ENCODE measurements at places on chromosomes 7 and 10.

GRCh38 chr10:100928039-100928438 is 15.3 kb downstream of the SLF2 start:
- no peak for DNase-seq

DNA sequence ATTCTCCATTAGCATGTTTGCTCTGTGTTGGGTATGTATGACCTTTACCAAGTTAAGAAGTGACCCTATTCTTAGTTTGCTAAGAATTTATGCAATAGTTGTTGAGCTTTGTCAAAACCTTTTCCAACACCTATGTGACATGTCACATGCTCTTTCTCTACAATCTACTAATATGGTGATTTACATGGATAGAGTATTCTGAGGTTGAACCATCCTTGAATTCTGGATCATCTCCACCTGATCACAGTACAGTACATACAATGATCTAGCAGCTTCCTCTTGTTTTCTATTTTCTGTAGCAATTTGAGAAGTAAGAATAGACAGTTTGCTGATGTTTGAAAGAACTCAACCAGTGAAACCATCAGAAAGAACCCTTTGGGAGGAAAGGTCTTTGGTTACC is 101.2 kb upstream of the PDGFA start:
- no peak for DNase-seq

DNA sequence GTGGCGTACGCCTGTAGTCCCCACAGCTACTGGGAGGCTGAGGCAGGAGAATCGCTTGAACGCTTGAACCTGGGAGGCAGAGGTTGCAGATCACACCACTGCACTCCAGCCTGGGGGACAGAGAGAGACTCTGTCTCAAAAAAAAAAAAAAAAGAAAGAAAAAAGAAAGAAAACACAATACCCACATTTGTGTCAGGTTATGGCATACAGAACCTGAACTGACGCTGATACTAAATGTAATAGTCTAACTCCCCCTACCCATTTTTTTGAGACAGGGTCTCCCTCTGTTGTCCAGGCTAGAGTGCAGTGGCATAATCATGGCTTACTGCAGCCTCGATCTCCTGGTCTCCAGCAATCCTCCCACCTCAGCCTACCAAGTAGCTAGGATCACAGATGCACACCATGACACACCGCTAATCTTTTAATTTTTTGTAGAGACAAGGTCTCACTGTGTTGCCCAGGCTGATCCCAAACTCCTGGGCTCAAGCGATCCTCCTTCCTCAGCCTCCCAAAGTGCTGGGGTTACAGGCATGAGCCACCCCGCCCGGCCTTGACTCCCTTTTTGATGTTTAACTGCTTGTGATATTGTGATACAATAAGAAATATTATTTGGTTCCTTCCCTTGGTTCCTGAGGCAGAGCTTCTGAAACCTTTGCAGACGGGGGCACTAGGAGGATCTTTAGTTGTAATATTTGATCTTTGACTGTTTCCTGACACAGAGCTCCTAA is 6.5 kb upstream of the MMD2 start:
- no peak for DNase-seq

- no peak for DNase-seq
Measured at GRCh38 chr7:157318015-157318706, 18.6 kb upstream of the DNAJB6 start.

- no peak for DNase-seq
Measured at GRCh38 chr7:151392002-151392401, 17.8 kb downstream of the WDR86 start.

- no peak for DNase-seq
Measured at GRCh38 chr7:139744768-139745677, 32.8 kb downstream of the HIPK2 start.

DNA sequence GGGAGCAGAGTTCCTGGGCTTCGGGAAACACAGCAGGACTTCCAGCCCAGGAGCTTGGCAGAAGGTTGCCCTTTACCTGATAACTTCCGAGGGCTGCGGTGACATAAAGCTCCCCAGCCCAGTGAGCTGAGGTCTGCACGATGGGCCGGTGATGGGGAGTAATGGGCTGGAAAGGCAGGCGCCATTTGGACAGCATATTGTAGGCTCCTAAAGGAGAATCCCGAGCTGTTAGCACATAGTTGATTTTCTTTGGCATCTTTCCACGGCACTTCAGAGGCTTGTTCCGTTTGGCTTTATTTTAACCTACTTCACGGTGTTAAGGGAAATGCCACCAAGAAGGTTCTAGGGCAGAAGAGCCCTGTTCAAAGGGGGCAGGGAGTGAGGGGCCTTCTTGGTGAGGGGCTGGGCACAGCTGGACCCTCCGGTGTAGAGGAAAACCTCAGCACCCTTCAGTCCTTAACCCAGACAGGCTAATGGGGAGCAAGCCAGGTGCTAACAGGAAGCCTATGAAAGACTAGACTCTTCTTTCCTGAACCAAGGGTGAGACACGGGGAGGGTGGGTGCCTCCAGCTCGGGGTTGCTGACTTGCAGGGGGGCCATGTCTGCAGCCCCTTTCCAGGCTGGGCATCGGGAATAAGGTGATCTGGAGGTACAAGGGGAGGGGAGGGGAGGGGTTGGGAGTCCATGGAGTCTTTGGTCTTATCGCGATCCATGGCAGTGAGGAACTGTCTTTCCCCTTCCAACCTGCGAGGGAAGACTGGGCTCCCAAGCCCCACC is 347.7 kb downstream of the GLRX3 start:
- no peak for DNase-seq

DNA sequence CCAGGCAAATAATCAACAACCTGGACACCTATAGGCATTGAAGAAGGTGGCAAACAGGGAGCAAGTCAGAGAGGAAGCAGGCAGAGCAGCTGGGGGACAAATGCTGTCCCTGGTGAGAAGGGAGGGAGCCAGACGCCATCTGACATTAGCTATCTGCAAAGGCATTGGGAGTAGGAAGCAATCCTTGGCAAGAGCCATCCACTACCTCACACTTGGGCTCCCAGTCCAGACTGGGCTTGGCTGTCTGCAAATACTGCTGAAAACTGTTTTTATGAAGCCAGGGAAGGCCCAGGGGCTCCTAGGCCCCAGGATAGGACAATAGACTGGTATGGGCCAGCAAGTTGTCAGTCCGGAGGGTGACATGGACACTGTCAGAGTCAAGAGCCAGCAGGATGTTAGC is 132.5 kb downstream of the SORBS1 start:
- DNase-seq, result no peak

- DNase-seq, result no peak
Measured at GRCh38 chr10:110457851-110458250, 39.9 kb upstream of the DUSP5 start.

DNA sequence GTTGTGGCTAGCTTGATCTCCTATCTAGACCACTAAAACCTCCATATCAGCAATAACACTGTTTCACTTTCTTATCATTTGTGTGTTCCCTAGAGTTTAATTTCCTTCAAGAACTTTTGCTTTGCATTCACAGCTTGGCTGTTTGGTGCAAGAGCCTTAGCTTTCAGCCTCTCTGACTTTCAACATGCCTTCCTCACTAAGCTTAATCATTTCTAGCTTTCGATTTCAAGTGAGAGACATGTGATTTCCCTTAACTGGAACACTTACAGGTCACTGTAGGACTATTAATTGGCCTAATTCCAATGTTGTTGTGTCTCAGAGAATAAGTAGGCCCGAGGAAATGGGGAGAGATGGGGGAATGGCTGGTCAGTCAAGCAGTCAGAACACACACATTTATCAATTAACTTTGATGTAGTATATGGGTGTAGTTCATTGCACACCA is 10.6 kb upstream of the BPGM start:
- no peak for DNase-seq

DNA sequence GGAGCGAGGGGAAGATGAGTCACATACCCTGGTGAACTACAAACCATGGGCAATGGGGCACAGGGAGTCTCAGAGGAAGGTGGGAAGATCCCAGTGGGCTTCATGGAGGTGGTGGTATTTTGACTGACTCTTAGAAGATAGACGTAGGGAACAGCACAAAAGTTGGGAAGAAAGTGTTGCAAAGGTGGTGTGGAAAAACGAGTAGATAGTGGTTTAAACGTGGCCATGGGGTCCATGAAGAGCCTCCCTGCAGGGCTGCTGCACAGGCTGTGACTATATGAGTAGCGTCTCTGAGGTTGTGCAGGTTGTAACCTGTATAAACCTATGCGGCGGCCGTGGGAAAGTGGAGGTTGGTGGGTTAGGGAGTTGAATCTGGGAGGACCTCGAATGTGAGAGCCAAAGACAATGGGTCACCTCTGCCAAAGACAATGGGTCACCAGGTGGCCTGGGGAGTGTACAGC is 13.8 kb downstream of the LZTS2 start:
- no peak for DNase-seq

GRCh38 chr10:103564776-103565520 is 71.4 kb downstream of the NEURL1 start:
- no peak for DNase-seq

DNA sequence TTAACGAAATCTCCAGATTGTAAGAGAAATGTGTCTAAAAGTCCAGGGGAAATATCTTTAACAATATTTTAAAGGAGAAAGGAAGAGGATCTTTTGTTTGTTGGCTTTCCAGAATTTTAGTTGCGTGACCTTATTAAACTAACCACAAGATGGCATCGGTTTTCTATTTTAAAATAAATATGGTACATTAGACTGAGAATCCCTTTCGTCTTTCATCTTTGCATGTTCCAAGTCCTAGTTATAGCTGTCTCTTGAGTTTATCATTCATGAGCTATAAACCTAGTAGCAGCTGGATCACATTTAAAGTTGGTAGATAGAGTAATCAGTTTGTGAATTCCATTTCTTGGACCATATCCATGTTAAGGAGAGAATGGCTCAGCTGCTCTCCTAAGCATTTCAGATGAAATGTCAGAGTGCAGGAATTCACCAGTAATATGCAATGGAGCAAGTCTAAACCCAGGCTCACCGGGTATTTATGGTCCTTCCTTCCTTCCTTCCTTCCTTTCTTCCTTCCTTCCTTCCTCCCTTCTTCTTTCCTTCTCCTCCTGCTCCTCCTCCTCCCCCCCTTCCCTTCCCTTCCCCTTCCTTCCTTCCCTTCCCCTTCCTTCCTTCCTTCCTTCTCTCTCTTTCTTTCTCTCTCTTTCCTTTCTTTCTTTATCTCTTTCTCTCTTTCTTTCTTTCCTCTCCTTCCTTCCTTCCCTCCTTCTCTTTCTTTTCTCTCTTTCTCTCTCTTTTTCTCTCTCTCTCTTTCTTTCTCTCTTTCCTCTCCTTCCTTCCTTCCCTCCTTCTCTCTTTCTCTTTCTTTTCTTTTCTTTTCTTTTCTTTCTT is 57.8 kb upstream of the RAB18 start:
- peak; percentile 4 for DNase-seq

- DNase-seq, result no peak
Measured at GRCh38 chr10:88440541-88440940, 142.6 kb downstream of the RNLS start.

DNA sequence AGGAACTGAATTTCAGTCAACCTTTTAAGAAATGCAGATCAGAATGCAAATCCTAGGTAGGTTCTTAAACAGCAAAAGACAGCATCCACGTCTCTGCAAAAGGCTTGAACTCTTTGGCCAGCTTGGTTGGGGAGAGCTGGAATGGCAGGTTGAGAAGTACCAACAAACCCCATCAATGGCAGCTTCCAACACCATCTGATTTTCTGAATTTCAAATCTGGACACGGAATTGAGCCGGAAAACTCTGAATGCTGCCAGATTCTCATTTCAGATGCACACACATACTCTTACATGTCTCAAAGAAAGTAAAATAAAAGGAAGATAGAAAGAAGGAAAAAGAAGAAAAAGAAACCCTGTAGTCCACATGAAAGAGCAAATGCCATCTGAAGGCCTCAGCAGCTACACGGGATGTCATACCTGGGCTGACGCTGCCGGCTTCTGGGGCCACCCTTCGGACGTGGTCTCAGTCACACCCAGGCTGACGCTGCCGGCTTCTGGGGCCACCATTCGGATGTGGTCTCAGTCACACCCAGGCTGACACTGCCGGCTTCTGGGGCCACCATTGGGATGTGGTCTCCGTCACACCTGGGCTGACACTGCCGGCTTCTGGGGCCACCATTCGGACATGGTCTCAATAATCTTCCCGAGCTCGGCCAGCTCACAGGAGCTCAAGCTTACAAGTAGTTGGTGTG is 165.3 kb downstream of the PTPRN2 start:
- DNase-seq, result no peak

DNA sequence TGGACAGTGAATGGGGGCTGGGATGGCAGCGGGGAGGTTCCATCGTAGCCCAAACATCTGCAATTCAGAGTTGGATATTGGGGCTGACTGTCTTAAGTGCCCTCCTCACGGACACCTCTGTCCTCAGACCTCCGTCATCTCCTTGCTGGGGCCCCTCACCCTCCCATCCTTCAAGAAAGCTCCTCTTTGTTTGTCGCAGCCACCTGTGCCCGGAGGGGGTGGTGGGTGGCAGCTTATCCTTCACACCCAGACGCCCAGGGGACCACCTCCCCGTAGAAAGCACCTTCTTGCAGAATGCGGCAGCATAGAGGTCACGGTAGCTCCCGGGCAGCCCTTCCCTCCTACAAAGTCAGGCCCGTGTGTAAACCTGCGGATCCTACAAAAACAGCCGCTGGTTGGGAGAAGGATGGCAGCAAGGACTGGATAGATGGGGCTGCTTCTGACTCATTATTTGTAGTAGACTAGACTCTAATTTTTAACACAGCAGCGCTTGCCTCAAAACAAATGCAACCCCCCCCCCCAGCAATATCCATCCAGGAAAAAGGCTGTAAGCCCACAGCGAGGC is 1.3 kb upstream of the PTPRN2 start:
- no peak for DNase-seq

DNA sequence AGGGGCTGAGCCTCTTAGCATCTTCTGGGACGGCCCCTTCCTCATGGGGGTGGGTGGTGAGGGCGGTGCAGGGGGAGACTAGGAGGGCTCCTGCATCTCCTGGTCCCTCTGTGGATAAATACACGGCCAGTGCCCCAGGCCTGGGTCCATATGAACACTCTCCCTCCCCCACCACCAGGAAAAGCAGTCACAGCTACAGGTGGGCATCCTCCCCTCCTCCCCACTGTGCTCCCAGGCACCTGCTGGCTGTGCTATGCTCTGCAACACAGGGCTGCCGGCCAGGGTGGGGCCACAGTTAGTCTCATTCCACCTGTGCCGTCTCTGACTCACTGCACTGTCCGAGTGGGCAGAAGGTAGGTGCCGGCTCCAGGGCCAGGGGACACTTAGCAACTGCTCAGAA is 87.3 kb upstream of the INSIG1 start:
- no peak for DNase-seq

DNA sequence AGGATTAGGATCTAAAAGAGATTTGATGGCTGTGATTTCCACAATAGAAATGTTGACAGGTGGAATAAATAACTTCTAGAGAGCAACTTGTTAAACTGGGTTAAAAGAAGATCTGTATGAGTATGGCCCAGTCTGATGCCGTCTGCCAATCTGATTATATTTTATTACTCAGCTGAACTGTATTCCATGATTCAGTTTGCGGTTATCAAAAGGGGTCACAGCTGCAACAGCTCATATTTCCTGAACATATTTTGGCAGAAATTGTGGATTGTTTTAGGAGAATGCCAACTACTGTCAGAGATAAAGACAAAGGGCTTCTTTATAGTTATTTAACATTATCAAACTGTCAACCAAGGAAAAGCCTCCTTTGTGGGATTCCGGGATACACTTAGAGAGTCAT is 244.8 kb upstream of the MINDY3 start:
- DNase-seq, result no peak
